Activated CD8-positive, alpha-beta T cell treated with anti-CD3 and anti-CD28 coated beads for 36 hours (primary cell): ENCODE measurements at places on chromosomes 1 and 21.
A peak's percentile ranks its signal among the peaks of the same experiment; 100 is the strongest.

DNA sequence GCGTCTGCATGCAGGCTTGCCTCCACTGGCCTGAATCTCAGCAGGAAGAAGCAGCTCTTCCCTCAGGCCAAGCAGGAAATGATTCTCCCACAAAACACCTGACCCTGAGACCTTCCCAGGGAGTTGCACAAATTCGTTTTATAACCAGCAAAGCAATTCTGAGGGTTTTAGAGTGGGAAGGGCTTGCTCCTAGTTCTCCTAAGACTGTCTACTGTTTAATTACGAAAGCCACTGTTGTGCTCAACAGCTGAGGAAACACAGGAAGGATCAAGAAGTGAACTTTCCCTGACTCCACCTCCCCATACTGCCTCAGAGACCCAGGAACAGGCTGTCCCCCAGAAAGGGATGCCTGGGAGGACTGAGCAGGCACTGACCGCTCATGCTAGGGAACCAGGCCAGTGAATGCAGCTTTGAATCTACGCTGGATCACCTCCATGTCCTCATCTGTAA lies 37.0 kb upstream of the PUM1 start:
- no peak for DNase-seq
- no peak overlapping the region for H3K4me3 ChIP-seq
- no peaks in the 10 kb centered on the region for H3K4me1 ChIP-seq
- no peak overlapping the region for H3K27ac ChIP-seq
- H3K27me3 ChIP-seq: no peaks in the 10 kb centered on the region
- no peaks in the 10 kb centered on the region for H3K36me3 ChIP-seq

- H3K36me3 ChIP-seq: no peaks in the 10 kb centered on the region
- H3K4me1 ChIP-seq: no peaks in the 10 kb centered on the region
- DNase-seq: no peak
- no peak overlapping the region for H3K27ac ChIP-seq
Measured at GRCh38 chr1:74343216-74343615, 108.0 kb downstream of the TNNI3K start.

DNA sequence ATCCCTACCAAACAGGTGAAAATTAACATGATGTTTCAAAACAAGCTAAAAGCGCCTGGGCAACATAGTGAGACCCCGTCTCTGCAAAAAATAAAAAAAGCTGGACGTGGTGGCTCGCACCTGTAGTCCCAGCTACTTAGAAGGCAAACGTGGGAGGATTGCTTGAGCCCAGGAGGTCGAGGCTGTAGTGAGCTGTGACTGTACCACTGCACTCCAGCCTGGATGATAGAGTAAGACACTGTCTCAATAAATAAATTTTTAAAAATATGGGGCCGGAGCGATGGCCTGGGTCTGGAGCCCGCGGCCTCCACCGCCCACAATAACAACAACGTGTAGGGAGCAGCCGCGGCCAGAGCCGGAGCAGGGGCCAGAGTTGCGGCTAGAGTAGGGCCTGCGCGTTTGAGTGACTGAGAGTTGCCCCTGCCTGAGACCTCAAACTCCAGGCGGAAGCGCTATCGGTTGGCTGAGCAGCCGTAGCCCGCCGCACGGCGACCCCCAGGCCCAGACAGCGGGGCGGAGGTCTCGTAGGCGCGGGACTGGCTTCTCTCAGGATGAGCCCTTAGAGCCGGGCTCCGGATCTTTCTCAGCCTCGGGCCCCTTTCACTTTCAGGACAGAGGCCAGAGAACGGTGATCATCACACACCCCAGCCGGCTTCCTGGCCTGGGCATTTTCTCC lies 41.4 kb downstream of the ZMYM1 start:
- DNase-seq: peak; percentile 22
- peaks cover 13% of the 10 kb centered on the region for H3K27me3 ChIP-seq
- no peak overlapping the region for H3K27ac ChIP-seq

GRCh38 chr21:33230545-33231324 lies 997 bp downstream of the IFNAR2 start:
- peak; percentile 46 for DNase-seq
- peaks cover 23% of the 10 kb centered on the region for H3K36me3 ChIP-seq
- peak overlapping the region; percentile 87 for H3K4me3 ChIP-seq
- peaks cover 52% of the 10 kb centered on the region for H3K4me1 ChIP-seq

DNA sequence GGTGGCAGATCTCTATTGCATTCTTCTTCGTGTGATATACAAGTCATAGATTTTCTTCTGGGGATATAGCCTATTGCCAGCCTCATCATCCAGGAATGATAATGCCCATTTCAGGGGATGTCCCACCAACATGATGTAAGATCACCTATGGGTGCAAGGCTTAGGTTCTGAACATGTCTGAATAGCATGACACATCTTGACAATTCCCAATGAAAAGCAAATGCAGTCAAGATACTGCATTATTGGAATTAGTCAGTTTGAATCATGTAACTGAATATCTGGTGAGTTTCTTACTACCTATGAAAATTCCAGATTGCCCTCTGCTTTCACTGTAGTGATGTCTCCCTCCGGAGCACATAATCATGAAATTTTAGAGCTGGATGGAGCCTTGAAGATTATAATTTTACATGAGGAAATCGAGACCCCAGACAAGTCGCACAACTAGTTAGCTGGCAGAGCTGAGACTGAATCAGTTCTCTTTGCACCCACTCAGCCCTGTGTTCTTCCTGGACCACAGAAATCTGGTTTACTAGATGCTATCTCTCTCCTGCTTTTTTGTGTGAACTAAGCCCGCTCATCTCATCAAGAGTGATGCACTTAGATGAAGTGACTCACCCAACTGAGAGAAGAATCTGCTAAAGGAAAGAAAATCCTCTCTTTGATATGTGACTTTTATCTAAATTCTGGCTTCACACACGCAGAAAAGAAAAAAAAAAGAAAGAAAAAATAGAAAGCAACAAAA lies 65.0 kb downstream of the WDR64 start:
- peak; percentile 58 for DNase-seq
- peaks cover 23% of the 10 kb centered on the region for H3K4me1 ChIP-seq
- no peaks in the 10 kb centered on the region for H3K27me3 ChIP-seq
- H3K4me3 ChIP-seq: no peak overlapping the region
- no peaks in the 10 kb centered on the region for H3K36me3 ChIP-seq

DNA sequence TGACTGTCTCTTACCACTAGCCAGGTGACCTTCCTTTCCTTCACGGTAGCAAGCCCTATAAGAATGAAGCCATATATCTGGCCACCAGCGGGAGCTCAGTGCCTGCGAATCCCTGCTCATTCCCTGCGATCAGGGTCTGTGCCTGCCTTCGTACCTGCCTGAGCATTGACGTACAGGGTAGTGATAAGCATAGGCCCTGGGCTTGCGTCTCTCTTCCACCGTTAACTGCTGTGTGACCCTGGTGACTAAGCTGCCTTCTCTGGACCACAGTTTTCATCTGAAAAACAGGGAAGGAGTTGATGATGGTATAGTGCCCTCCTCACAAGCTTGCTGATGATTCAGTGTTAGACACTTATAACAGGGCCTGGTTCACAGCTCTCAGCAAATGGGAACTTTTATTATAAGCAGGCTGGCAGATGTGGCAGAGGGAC lies 4.1 kb downstream of the ZC3H12A start:
- DNase-seq: peak; percentile 76
- H3K36me3 ChIP-seq: peaks cover 77% of the 10 kb centered on the region
- no peaks in the 10 kb centered on the region for H3K27me3 ChIP-seq
- peaks cover 30% of the 10 kb centered on the region for H3K4me1 ChIP-seq
- peak overlapping the region; percentile 99 for H3K27ac ChIP-seq

GRCh38 chr1:171935664-171936063 lies 94.4 kb downstream of the DNM3 start:
- H3K27me3 ChIP-seq: peaks cover 2% of the 10 kb centered on the region
- no peak overlapping the region for H3K27ac ChIP-seq
- no peak overlapping the region for H3K4me3 ChIP-seq
- H3K36me3 ChIP-seq: no peaks in the 10 kb centered on the region
- no peaks in the 10 kb centered on the region for H3K4me1 ChIP-seq
- DNase-seq: no peak

GRCh38 chr1:165342168-165342567 lies 14.3 kb downstream of the LMX1A start:
- H3K36me3 ChIP-seq: no peaks in the 10 kb centered on the region
- no peak for DNase-seq
- H3K4me3 ChIP-seq: no peak overlapping the region
- peaks cover 43% of the 10 kb centered on the region for H3K27me3 ChIP-seq

DNA sequence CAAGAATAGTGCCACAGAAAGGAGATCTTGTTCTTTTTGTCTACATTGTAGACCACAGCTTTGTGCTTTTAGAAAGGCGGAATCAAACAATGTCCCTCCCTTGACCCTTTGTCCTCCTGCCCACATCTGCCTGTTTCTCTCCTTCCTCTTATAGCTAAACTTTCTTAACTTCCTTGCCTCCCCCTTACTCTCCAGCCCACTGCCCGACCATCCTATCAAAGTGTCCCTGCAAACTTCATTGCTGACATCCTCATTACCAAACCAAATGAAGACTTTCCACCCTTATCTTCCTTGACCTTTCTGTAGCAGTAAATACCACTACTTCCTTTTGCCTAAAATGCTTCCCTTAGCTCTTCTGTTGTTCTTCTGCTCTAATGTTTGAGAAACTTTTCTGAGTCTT lies 5.0 kb downstream of the SELP start:
- H3K36me3 ChIP-seq: peaks cover 12% of the 10 kb centered on the region
- H3K4me3 ChIP-seq: no peak overlapping the region
- H3K27ac ChIP-seq: peak overlapping the region; percentile 55
- no peak for DNase-seq
- peaks cover 64% of the 10 kb centered on the region for H3K4me1 ChIP-seq
- H3K27me3 ChIP-seq: no peaks in the 10 kb centered on the region

DNA sequence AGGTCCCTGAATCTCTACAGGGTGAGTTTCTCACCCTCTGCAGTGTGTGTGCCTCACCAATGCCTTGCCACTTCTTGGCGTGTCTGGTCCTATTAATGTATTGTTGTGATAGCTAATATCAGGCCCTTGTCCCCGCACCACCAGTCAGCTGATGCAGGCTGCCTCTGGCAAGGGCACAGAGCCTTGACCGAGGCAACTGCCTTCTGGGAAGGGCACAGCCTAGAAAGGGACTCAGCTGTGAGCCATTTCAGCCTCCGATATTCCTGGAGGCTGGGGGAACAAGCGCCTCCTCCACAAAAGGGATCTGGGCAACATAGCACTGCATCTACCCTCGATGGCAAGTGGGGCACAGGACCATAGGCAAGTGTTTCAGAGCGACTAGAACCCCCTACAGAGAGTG lies 27.0 kb downstream of the IL10RB start:
- peaks cover 23% of the 10 kb centered on the region for H3K36me3 ChIP-seq
- DNase-seq: no peak
- no peak overlapping the region for H3K4me3 ChIP-seq

GRCh38 chr1:7420470-7421100 lies 350.5 kb upstream of the VAMP3 start:
- no peaks in the 10 kb centered on the region for H3K36me3 ChIP-seq
- no peak overlapping the region for H3K27ac ChIP-seq
- no peak for DNase-seq
- H3K4me1 ChIP-seq: no peaks in the 10 kb centered on the region
- H3K27me3 ChIP-seq: peaks cover 6% of the 10 kb centered on the region

DNA sequence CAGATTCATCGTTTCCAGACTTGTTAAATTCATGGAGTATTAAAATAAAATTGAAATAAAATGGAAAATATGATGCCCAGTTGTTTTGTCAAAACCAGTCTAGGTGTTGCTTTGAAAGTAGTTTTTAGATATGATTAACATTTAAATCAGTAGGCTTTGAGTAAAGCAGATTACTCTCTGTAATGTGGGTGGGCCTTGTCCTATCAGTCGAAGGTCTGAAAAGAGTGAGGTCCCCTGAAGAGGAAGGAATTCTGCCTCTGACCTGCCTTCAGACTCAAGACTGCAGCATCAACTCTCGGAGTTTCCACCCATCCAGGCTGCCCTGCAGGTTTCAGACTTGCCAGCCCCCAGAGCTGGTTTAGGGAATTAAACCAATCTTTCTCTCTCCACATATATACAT lies 36.2 kb downstream of the C21orf91 start:
- H3K27ac ChIP-seq: peak overlapping the region; percentile 100
- no peak for DNase-seq
- no peaks in the 10 kb centered on the region for H3K27me3 ChIP-seq
- peak overlapping the region; percentile 59 for H3K4me3 ChIP-seq
- peaks cover 94% of the 10 kb centered on the region for H3K4me1 ChIP-seq

GRCh38 chr1:241531195-241532161 lies 700 bp upstream of the KMO start:
- H3K4me1 ChIP-seq: peaks cover 19% of the 10 kb centered on the region
- H3K4me3 ChIP-seq: peak overlapping the region; percentile 77
- DNase-seq: no peak
- peaks cover 4% of the 10 kb centered on the region for H3K27me3 ChIP-seq

GRCh38 chr21:44618909-44619308 lies 7.0 kb downstream of the KRTAP10-8 start:
- H3K4me3 ChIP-seq: peak overlapping the region; percentile 13
- peaks cover 41% of the 10 kb centered on the region for H3K4me1 ChIP-seq
- peak overlapping the region; percentile 81 for H3K27ac ChIP-seq
- peaks cover 28% of the 10 kb centered on the region for H3K36me3 ChIP-seq

GRCh38 chr1:110498270-110498669 lies 20.7 kb downstream of the KCNA10 start:
- H3K4me1 ChIP-seq: no peaks in the 10 kb centered on the region
- no peaks in the 10 kb centered on the region for H3K36me3 ChIP-seq
- no peak overlapping the region for H3K27ac ChIP-seq
- no peak overlapping the region for H3K4me3 ChIP-seq
- DNase-seq: no peak

- no peak for DNase-seq
- no peaks in the 10 kb centered on the region for H3K4me1 ChIP-seq
- peaks cover 10% of the 10 kb centered on the region for H3K27me3 ChIP-seq
Measured at GRCh38 chr1:221366495-221367110, 375.3 kb downstream of the DUSP10 start.

DNA sequence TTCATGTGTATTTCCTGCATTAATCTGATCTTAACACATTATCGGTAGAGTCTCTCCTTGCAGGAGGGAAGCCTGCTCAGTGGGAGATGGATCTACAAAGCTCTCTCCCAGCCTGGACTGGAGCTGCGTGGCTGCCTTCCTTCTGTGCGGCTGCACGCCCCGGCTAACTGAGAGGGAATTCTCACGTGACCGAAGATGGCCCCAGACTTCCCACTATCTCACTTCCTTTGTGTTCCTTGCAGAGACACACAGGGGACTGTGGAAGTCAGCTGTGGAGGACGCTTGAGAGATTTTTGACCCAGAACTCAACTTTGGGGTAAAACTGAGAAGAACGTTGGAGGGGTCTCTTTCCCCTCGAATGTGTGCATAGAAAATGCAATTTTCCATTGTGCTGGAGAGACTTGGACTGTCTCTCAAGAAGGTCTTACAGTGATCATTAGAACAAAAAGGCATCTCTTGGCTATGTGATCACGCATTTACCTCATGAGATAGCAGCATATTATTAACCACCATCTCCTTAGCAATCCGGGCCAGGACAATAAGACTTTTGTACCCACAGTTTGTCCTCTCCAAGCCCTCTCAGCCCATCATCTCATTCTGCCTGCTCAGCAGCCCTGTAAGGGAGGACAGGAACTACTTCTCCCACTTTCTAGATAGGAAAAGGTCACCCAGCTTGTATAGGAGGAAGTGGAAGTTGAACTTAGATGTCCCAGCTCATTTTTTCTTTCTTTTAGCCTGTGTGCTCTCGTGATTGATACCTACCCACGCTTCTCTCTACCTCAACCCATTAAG lies 49.3 kb upstream of the TARBP1 start:
- no peaks in the 10 kb centered on the region for H3K36me3 ChIP-seq
- H3K4me1 ChIP-seq: peaks cover 19% of the 10 kb centered on the region
- H3K27ac ChIP-seq: no peak overlapping the region
- no peak overlapping the region for H3K4me3 ChIP-seq
- DNase-seq: no peak
